ENCODE measurements at places on chromosomes 12 and 14.

- DNase-seq = no peak
Measured at GRCh38 chr14:38127784-38128183, 79.9 kb upstream of the SSTR1 start.

DNA sequence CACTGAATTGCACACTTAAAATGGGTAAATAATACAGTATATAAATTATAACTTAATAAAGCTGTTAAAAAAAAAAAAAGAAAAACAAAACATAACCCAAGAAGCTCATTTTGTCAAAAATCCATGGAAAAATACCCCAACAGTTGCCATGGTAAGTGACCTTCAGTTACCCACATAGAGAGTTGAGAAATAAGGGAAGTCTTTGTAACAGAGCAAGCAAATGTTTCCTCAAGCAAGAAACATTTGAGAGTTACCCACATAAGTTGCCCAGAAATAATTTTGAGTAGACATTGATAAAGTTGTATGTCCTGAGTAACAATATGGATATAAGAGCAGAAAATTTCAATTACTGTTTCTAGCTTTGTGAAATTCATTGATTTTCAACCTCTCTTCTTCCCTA lies 227.4 kb downstream of the CCDC59 start:
- no peak for DNase-seq

- no peak for DNase-seq
Measured at GRCh38 chr12:56311003-56311402, 4.8 kb downstream of the CNPY2 start.

DNA sequence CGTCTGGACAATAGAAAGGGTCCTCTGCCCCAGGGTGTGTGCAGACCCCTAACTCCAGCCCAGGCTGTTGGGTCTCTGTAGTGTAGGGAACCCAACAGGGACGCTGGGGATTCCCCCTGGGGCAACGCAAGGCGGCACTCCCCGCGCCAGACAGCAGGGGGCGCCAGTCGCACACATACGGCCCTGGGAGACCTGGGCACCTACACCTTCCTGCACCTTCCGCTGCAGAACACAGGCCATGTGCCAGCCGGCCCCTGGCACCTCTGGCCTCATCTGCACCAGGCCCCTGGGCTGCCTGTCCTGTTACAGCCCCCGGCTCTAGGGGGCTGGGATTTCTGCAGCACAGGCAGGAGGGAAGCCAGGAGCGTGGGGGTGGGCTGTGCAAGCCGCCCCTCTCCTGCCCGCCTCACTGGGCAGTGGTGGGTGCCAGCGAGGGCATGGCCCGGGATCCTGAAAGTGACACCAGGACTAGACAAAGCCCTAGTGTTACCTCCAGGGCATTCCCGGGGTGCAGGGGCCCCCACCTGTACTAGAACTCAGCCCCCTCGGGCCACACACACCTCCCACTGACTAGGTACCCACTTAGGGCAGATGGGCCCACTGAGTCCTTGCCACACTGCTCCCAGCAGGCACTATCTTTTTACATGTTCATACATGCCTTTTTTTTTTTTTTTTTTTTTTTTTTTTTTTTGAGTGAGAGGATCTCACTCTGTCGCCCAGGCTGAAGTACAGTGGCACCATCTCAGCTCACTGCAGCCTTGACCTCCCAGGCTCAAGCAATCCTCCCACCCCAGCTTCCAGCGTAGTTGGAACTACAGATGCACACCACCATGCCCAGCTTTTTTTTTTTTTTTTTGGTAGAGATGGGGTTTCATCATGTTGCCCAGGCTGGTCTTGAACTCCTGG lies 37.5 kb downstream of the CCNK start:
- peak; percentile 83 for DNase-seq

GRCh38 chr14:104794993-104795780 lies at the start of gene AKT1:
Gene AKT1, minus strand, starts transcription at chr14:104795748. Its CDS starts 3,105 bp downstream, at chr14:104792643.
- DNase-seq = no peak

GRCh38 chr14:54867011-54867410 lies 35.6 kb downstream of the GCH1 start:
- DNase-seq = no peak

- DNase-seq = peak; percentile 68
Measured at GRCh38 chr14:33938131-33938949, 12.5 kb downstream of the EGLN3 start.

- DNase-seq = no peak
Measured at GRCh38 chr12:11954181-11954580, 116.6 kb upstream of the BCL2L14 start.

DNA sequence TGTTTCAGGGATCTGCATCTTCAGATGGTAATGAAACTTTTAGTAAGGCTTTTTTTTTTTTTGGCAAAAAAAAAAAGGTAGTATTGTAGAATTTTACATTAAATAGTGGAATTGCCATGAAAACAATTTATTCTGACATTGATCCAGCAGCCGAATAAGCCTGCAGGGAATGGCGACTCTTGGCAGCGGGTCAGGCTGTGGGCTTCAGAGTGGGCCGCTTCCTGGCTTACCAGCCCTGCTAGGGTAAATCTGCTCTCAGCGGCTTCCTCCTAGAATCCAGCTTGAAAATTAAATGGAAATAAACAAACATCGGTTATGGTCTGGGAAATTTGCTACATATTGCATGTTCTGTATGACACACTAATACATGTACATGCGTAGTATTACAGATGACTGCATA lies 34.8 kb downstream of the SFSWAP start:
- DNase-seq = no peak

- DNase-seq = no peak
Measured at GRCh38 chr14:56666716-56667115, 87.1 kb downstream of the TMEM260 start.

DNA sequence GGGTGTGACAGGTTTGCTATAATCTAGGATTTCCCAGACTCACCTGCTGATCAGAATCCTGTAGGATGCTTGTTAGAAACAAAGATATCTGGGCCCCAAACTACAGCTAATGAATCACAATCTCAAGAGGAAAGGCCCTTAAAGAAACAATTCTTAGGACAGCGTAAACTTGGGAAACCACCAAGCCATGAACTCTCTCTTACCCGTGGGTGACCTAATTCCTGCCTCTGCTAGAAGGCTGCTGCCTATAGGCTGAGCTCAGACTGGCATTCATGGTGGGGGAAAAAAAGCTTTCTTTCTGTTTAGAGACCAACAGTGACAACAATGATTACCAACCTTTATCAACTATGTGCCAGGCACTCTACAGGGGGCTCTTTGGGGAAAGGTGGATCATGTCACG lies 213.9 kb upstream of the FKBP4 start:
- DNase-seq = no peak

- DNase-seq = no peak
Measured at GRCh38 chr12:31620311-31620710, 29.4 kb upstream of the DENND5B start.

GRCh38 chr12:19792028-19792427 lies 352.7 kb downstream of the AEBP2 start:
- no peak for DNase-seq

DNA sequence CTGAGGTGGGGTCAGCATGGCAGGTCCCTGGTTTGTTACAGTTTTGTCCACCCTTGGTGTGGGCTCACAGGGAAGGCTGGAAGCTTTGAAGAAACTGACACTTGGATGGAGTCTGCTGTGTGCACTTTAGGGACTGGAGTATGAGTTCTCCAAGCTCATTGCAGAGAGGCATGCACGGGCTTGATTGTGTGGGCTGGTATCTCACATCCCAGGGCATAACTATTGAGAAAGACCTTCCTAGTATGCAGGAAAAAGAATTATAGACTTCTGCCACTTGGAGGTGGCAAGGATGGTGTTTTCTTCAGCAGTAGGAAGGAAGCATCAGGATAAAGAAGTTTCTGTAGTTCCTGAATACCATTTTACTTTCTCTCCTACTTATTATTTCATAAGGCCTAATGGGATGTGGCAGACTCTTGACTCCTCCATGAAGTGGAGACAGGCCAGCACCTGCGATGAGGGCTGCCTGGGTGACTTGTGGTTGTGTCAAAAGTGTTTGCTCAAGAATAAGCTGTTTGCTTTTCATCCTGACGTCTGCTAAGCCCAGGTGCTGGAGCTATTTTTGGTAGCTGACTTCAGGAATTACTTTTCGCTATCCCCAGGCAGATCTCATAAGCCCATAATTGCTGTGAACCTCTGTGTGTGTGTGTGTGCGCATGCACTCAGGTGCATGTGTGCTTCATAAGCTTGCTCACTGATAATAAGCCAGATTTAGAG lies 125.8 kb downstream of the KTN1 start:
- no peak for DNase-seq

GRCh38 chr12:97639702-97640101 lies 177.1 kb downstream of the RMST start:
- DNase-seq = no peak

DNA sequence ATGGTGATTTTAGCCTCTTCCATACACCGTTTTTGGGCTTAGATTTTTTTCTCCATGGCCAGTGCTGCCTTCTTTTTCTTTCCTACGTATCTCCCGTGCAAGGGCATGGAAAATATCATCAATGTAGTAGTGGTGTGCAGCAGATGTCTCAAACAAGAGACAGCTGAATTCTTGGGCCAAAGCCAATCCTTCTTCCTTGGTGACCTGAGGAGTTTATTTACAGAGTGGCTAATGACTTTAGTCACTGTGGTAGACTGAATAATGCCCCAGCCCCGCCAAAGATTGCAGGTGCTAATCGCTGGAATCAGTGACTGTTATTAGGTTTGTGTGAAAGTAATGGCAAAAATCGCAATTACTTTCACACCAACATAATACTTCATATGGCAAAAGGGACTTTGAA lies 235.5 kb upstream of the NOS1 start:
- DNase-seq = no peak

GRCh38 chr14:29674566-29675285 lies 252.9 kb downstream of the PRKD1 start:
- DNase-seq = no peak

DNA sequence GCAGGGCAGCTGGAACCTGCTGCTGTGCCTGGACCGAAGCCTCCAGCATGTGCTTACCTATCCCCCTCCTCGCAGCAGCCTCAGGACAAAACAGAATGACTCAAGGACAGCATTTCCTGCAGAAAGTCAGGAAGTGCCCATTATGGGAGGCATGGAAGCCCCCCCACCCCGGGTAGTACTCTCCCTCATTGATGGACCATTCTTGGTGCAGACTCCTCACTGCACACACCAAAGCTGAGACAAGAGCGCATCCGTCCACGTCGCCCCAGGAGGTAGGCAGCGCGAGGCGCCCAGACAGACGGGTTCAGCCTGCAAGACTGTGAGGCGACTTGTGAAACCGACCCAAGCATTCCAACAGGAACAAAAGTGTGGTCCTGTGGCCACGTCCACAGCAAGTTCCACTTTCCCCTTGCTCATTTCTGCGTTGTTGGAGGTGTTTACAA lies 243.9 kb upstream of the ATXN7L3B start:
- DNase-seq = peak; percentile 40

GRCh38 chr12:116164250-116165035 lies 113.0 kb downstream of the MED13L start:
- no peak for DNase-seq

DNA sequence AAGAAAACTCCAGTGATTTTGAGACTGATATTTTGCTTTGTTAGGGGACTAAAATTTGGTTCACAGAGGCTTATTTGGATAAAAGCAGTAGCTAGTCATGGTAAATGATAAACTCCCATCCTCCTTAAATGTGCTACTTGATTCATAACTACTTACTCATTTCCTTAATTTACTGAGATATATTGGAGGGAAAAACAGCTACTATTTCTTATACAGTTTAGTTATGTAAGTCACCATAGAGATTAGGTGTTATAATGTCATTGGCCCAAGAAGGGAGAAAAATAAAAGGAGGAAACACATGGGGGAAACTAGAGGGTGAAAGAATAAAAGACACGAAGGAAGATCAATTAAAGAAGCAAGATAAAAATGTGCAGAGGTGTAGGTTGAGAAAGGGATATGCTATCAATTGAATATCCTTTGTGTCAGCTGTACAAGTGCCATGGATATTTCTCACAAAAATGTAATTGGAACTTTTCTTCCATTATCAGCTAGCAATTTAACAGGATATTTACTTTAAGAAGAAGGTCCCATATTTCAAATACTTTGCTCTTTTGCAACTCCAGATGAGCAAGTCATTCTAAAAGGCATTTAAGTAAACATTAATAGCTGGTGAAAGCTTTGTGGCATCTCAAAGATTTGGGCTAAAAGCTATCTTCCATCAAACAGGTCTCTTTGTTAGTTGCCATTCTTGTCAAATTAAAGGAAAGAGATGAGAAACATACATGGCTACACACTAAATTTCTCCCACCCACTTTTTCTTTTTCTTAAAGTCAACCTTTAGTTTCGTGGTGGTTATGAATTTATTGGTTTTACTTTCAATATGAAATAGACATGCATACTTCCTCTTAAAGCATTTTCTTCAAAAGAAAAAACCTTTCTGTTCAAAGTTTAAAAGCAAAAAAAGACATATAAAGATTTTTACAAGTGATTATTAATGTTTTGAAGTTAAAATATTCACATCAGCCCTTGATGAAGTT lies 439.5 kb downstream of the CCER1 start:
- no peak for DNase-seq

- no peak for DNase-seq
Measured at GRCh38 chr12:82765971-82766705, 79.4 kb downstream of the TMTC2 start.

- peak; percentile 96 for DNase-seq
Measured at GRCh38 chr12:6620137-6620884, 13.1 kb upstream of the CHD4 start.

- peak; percentile 90 for DNase-seq
Measured at GRCh38 chr12:109734219-109735000, 20.8 kb downstream of the FAM222A start.

GRCh38 chr14:68268719-68269118 lies 449.1 kb downstream of the RAD51B start:
- no peak for DNase-seq

DNA sequence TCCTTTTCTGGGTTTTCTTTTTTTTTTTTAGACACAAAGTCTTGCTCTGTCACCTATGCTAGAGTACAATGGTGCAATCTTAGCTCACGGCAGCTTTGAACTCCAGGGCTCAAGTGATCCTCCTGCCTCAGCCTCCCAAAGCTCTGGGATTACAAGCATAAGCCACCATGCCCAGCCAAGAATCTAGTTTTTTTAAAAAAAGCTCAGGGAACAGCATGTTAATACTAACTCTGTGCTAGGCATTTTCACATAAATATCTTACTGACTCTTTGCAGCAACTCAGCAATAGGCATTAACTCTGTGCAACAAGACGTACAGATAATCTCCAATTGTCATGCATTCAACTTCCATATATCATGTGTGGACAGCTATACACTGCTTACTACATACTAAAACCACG lies 97.4 kb downstream of the LLPH start:
- DNase-seq = no peak

GRCh38 chr12:76024102-76024781 lies 7.3 kb downstream of the PHLDA1 start:
- no peak for DNase-seq

DNA sequence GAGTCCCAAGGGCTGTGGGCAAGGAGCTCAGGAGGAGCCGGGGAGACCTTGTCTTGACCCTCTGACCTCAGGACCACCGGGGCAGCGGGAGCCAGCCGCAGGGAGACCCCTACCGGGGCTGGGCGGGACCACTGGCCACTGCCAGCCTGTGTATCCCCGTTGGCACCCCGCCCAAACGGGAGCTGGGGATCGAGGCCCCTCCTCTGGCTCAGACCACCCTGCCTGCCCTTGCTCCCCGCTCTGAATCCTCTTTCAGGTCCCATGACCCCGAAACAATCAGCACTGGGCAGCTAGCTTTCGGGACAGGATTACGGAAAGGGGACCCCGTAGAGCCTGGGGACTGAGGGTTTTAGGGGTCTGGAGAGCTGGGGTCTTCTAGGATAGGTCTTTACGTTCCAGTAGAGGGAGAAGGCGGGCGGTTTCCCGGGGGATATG lies 1.3 kb downstream of the GLI1 start:
- DNase-seq = peak; percentile 88

Data from H9 (cell line).